ENCODE measurements at places on chromosomes 11 and 22. TPM values are rescaled to one million over a fixed set of nuclear protein-coding genes. Genes with fewer than 3 reads are reported as not detected.

MADD gene
- total RNA-seq, result 17.0 TPM

PATE2 gene
- total RNA-seq, result not detected

APOL5 gene
- not detected for total RNA-seq

ACR gene
- total RNA-seq, result not detected

SELENOH gene
- total RNA-seq, result 180 TPM

MS4A6E gene
- not detected for total RNA-seq

PGM2L1 gene
- 3.7 TPM for total RNA-seq

LGR4 gene
- total RNA-seq, result 6.6 TPM

MSANTD2 gene
- total RNA-seq, result 13.7 TPM

- DNase-seq, result no peak
These were observed 2.9 kb downstream of the AMBRA1 start for GRCh38 chr11:46590740-46591605.

- no peak for DNase-seq
These were observed 9.8 kb downstream of the FAM111A start for GRCh38 chr11:59152312-59152951.

DNA sequence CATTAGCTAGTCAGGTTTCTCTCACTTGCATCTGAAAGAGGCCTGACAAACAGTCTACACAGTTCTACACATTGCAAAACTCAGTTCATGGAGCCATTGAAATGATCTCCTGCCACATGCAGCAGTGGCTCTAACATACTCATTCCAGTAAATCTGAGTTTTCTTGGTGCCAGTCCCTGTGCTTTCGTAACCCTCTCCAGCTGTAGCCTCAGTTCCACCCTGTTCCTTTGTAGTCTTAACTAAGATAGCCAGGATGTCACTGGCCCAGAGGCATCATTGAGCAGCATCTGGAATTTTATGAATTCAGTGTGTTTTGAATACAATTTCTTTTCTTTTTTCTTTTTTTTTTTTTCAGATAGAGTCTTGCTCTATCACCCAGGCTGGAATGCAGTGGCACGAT, 37.4 kb upstream of the ZBED5 start:
- no peak for DNase-seq

- DNase-seq, result peak; percentile 82
These were observed 148.1 kb upstream of the NARS2 start for GRCh38 chr11:78722786-78723185.

DNA sequence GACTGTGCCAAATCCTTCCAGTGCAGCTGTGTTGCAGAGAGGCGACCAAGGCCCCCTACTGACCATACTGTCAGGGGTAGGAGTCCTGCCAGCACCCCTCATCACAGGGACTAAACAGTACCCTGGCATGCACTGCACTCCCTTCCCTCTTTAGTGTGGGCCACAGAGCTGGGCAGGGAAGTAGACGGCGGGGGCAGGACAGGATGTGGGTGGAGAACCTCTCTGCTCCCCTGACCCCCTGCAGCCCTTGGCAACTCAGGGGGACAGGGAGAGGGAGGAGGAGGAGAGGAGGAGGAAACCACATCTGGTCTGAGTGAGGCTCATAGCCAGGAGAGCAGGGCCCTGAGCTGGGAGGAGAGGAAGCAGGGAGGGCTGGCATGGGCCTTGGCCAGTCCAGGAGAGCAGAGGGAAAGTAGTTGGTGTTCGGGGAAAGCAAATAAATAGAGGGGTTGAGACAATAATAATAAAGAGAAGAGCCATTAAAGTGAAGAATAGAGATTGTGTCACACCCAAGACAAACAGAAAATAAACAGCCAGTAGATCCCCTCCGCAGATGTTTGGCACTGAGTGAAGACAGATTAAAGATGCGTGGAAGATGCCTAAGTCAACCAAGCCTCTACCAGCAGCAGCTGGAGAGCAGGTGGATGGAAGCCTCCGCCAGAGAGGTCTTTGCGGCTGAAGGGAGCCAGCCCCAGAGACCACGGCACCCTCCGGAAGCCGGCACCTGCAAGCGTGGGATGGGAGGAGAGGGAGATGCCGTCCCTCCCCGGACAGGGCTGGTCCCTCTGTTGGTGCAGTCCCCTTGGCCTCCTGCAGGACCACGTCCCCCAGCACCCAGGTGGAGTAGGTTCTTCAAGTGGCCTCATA, 61.5 kb downstream of the RPUSD4 start:
- DNase-seq, result peak; percentile 18

DNA sequence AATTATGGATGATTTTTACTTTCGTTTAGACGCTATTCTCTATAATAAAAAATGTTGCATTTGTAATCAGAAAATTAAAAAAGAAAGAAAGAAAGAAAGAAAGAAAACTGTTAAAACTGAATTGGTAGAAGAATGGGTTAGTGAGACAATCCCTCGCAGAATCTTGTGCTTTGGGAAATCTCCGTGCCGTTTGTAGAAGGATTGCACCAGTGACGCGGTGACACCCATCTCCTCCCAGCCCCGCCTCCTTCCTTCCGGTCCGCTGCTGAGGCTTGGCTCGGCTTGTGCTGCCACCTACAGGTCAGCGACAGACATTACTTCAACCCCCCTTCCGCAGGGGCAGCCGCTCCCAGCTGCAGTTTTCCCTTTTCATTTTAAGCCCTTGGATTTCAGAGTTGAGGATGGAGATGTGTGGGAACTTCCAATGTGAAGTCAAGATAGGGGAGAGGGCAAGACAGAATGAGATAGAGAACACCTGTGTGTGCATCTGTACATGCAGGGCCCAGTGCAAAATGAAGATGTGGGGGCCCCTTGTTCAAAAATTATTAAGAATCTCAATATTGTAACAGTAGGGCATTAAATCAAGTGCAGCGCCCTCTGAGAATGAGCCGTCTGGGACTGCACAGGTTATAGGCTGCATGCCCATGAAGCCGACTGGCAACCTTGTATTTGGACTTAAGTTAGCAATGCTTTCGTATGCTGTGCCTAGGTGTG, 41.1 kb downstream of the TST start:
- DNase-seq, result peak; percentile 69

GRCh38 chr11:126048197-126048596, 14.5 kb downstream of the CDON start:
- no peak for DNase-seq

DNA sequence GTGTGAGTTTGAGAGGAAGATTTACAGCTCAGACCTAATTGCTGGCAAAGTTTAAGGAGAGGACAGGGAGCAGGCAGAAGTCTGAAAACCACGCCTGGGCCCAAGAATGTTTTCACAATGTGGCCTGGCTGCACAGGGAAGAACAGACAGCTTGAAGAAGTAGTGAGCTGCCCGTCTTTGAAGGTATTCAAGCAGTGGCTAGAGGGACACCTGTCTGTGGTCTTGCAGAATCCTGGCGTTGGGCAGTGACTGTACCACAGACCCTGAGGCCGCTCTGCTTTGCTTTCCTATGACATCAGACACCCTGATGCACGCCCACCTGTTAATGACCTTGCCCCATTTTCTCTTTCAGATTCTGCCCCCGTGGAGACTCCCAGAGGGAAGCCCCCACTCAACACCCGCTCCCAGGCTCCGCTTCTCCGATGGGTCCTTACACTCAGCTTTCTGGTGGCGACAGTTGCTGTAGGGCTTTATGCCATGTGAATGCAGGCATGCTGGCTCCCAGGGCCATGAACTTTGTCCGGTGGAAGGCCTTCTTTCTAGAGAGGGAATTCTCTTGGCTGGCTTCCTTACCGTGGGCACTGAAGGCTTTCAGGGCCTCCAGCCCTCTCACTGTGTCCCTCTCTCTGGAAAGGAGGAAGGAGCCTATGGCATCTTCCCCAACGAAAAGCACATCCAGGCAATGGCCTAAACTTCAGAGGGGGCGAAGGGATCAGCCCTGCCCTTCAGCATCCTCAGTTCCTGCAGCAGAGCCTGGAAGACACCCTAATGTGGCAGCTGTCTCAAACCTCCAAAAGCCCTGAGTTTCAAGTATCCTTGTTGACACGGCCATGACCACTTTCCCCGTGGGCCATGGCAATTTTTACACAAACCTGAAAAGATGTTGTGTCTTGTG, 6.6 kb upstream of the MCM5 start:
- no peak for DNase-seq

DNA sequence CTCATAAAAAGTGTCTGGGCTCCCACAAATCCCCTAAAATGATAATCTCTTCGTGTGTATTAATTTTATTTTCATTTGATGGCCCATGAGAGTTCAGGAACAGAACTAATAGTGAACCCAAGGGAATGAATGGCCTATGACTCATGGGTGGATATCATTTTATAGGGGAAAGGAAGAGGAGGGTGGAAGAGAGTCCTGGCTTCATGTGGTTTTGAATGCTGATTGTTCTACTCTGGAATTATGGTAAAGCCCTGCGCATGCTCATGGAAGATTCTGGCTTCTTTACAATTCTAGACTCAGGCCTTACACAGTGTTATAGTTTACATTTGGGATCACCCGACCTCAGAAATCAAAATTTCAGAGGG, 35.2 kb downstream of the MAML2 start:
- DNase-seq, result peak; percentile 95

- DNase-seq, result no peak
These were observed 7.2 kb upstream of the UCP3 start for GRCh38 chr11:74015919-74016684.

DNA sequence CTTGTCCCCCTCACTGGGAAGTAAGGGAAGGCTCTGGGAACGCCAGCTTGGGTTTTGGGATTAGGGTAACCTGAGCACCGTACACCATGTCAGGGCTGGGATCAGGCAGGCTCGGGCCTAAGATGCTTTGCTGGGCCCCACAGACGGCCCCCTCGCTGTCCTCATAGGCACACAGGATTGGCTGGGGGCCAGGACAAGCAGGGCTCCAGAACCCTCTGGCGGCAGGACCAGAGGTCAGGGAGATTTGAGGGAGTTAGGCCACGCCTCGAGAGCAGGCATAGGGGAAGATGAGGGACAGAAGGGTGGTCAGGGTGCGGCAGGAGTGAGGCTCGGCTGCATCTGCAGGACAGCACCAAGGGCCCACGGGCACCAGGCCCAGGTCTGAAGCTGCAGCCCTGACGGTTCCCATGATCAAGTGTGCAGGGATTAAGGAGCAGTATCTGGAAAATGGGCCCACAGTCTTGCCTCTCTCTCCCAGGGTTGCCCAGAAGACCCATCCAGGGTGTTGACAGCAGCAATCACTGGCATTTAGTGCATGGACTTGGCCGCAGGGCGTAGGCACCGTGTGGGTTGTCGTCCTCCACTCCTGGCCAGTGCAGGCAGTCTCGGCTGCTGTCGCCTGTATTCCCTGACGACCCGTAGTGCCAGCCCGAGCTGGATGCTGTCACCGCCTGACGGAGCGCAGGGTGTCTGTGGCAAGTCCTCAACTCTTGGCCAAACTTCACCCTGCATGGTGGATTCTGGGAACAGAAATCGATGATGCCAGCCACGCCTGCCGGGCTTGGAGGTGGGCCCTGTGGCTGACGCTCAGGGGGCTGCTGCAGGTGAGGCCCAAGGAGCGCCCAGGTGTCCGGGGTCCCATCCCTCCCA, 15.7 kb upstream of the GNB1L start:
- DNase-seq, result no peak

DNA sequence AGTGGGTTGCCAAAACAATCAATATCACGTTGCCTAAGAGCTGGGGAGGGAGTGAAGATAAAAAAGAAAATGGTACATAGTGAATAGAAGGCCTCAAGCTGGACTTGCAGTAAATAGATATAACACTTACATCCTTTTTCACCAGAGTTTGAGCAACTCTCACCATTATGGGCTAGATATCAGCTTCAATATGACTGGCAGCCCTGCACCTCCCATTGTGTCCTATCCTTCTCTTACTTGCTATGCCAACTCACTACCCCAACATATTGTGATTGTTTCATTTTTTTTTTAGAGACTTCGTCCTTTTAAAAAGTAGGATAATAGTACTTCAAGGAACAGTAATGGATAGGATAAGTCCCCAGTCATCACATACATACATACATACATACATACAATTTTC, 7.4 kb downstream of the HBG1 start:
- no peak for DNase-seq

GRCh38 chr11:90639461-90639993, 416.7 kb upstream of the CHORDC1 start:
- peak; percentile 8 for DNase-seq

DNA sequence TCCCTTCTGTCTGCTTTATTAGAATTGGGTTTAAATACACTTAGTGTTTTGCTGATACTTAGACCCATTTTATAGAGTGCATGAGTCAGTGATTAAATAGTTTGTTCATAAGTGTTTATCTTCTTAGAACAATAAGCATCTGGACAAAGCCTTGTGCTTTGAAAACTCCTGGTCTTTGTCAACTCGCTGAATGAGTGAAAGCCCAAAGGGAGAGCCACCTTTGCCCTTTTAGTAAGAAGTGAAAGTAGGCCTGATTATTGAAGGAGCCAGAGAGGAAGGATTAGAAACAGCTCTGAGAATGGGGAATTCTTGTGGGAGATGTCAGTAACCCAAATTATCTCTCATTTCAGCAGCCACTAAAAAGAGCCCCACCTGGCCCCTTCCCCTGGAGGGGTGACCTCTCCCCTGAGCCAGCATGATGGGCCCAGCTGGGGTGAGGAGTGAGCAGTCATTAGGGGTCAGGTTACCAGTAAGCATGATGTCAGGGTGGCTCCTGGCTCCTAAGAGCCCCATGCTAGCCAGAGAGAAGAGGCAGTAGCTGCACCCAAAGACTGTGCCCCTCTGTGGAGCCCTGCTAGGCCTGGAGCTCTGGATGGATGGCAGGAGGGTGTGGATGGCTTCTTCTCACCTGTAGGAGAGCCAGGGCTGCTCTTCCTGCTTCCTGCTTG, 125.1 kb upstream of the E2F8 start:
- no peak for DNase-seq

- DNase-seq, result peak; percentile 98
These were observed 20.3 kb upstream of the MICAL2 start for GRCh38 chr11:12090061-12090591.

DNA sequence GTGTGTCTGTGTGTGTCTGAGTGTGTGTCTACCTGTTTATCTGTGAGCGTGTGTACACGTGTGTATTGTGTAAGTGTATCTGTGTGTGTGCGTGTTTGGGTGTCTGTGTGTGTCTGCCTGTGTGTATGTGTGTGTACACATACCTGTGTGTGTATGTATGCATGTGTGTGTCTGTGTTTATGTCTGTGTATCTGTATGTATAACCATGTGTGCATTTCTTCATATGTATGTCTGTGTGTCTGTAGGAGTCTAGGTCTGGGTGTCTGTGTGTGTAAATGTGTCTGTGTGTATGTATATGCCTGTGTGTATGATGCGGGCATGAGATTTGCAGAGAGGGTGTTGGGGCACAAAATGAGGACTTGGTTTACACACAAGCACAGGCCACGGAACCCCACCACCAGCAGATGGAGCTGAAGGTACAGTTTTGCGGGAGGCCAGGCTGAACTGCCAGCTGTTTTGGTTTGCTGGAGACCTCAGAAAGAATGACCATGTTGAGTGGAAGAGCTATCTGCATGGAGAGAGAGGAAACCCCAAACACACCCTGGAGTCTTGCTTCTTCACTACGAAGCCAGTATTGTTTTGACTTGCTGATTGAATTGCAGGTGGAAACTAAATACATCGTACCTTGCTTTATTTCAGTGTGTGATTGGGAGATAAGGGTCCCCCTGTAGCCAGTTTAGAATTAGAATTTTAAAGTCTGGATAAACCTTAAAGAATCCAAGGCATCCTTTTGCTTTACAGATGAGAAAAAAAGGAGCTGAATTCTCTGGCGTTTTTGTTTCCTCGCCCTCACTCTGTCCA, 497.2 kb downstream of the NTM start:
- DNase-seq, result peak; percentile 86

- no peak for DNase-seq
These were observed 38.3 kb upstream of the CEP295 start for GRCh38 chr11:93623179-93623578.

GRCh38 chr22:49659924-49660315, 167.8 kb downstream of the BRD1 start:
- no peak for DNase-seq
